ENCODE measurements at places on chromosomes 12 and 14.

DNA sequence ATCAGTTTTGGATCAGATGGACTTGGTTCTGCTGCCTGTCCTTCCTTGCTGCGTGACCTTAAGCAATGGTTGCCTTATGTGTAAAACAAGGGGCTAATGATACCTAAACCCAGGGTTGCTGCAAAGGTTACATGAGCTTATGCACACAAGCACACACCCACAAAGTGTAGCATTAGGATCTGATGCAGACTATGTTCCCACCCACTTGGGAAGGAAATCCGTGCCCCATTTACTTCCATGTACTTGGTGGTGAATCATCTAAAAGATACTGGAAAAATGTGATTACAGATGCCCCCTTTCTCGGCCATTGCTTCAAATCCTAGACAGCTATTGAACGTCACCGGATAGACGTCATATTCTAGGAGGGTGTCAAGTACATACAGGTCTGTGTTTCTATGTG is 87.1 kb downstream of the PRKCH start:
- DNase-seq = no peak

DNA sequence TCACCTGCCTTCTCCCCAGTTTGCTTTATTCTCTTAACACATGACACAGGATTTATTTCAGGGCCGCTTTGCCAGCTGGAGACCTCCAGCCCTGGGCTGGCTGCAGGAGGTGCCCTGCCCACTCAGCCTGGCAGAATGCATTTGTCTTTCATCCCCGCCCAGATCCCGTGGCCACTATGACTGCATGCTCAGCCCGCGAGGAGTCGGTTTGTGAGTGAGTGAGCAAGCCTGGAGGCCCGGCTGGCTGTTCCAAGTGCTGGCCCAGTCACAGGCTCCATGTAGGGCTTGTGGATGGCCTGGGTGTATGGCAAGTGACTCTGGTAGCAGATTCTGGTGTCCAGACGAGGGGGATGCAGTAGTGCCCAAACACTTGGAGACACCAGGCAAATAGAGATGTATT is 2.1 kb downstream of the TDP1 start:
- DNase-seq = no peak

GRCh38 chr14:20386276-20386855 is 26.9 kb downstream of the TEP1 start:
- DNase-seq = no peak

DNA sequence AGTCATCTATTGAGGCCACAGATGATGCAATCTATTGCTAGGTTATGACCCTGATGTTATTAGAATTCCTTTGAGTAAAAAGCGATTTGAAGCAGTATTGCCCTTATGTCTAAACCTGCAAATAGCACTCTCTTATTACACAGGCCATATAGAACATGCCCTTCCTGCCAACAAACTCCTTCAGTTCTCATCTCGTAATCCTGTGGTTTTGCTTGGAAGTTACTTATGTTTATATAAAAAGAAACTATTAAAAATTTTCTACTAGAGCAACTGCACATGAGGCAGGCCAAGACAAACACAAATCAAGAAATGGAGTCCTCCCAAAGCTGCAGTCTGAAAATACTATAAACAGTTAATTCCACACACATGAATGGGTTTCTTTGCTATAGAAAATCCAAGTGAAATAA is 1200.2 kb downstream of the LRFN5 start:
- no peak for DNase-seq

GRCh38 chr14:51180577-51180976 is 59.5 kb upstream of the TMX1 start:
- no peak for DNase-seq

DNA sequence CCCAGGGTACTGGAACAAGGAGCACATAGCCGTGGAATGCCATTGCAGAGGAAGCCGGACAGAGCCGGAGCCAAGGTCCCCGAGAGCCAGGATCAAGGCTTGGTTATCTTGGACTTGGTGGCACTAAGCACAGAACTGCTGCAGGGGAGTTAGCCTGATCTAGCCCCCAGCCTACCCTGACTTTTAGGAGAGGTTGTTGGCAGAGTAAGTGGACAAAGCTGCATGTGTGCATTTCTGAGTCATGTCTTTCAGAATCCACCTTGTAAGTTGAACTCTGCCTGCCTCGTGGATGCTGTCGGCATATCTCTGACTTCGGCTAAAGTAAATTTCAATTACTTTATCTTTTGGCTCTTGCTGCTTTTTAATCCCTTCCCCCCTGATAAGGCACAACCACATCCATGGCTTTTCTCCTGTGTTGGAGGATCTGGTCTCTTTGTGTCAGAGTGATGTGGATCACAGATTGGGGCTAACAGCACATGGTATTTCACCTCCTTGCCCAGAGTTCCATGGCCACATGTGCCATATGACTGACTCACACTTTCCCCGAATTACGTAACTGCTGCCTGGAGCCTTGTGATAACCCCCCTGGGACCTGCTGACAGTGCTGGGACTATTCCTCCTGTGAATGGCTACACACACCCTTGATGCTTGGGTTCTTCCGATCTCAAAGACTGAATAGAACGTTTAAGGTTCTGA is 240.3 kb downstream of the EMP1 start:
- no peak for DNase-seq

GRCh38 chr14:21997300-21997699 is 323.7 kb upstream of the OR4E1 start:
- DNase-seq = peak; percentile 59

GRCh38 chr14:72828604-72829003 is 65.3 kb downstream of the DPF3 start:
- DNase-seq = no peak

- DNase-seq = peak; percentile 27
Measured at GRCh38 chr14:101875727-101876554, 88.4 kb upstream of the DYNC1H1 start.

DNA sequence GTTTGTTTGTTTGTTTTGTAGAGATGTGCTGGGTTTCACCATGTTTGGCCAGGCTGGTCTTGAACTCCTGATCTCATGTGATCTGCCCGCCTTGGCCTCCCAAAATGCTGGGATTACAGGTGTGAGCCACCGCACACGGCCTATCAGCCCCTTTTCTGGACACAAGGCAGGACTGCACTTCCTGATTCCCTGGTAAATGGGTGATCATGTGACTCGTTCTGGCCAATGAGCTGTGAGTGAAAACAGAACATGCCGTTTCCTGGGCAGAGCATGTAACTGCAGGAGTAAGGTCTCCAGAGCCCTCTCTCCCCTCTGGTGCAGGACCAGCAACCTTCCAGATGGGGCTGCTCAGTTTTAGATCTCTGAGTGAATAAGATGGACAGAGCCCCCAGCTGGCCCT is 92.7 kb downstream of the ITPK1 start:
- DNase-seq = no peak

- no peak for DNase-seq
Measured at GRCh38 chr12:117356048-117356447, 5.4 kb downstream of the NOS1 start.

- DNase-seq = no peak
Measured at GRCh38 chr12:25971654-25972041, 13.2 kb downstream of the RASSF8 start.

- no peak for DNase-seq
Measured at GRCh38 chr12:78115889-78116288, 285.2 kb downstream of the NAV3 start.

- no peak for DNase-seq
Measured at GRCh38 chr14:38727731-38728130, 375.3 kb downstream of the SEC23A start.

DNA sequence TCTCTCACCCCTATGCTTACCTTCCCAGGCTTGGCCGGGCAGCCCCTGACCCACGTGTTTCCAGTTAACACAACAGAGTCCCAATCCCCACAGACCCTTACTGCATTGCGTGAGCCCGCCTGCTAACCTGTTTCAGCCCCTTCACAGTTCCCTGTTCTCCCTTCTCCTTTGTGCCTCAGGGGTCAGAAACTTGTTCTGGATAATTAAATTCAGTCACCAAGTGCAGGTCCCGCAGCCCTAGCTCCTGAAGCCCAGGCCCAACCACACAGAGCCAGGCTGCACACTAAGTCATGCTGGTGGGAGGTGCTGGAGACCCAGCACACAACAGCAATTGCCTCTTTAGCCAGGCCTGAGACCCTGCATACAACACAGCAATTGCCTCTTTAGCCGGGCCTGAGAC is 9.6 kb downstream of the ISM2 start:
- DNase-seq = no peak

GRCh38 chr12:56805355-56805754 is 42.2 kb downstream of the HSD17B6 start:
- DNase-seq = no peak

DNA sequence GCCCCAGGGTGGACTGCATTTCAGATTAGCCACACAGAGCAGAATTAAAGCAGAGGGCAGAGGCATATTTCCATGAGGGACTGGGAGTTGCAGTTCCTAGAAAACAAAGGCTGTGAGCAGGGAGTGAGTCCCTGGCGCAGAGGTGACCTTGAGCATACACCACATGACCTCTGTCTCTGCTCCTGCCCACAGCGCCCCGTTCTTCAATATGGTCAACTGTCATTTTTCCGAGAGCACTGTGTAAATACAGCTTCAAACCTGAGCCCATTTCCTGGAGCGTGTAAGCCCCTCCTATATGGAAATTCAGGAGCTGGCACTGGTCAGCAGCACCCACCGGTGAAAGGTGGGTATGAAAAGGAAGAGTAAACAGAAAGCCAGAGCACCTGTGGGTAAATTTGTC is 192.2 kb upstream of the PELI2 start:
- no peak for DNase-seq

GRCh38 chr12:68587448-68587873 is 23.2 kb upstream of the RAP1B start:
- DNase-seq = no peak

DNA sequence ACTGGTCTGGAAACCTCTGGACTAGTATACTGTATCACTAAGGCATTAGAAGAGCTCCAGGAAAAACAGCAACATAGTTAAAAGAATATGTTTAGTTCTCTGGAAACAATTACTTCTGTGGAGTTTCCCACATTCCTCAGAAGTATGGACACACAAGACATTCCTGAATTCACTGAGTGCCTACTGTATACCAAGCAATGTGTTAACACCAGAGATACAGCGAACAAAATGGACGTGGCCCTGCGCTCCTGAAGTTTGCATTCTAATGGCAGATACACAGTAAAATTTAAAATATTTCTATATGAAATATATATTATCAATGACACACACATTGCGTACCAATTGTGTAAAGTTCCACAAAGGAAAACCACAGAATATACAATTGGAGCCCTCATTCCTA is 1.1 kb downstream of the ANGEL1 start:
- no peak for DNase-seq

DNA sequence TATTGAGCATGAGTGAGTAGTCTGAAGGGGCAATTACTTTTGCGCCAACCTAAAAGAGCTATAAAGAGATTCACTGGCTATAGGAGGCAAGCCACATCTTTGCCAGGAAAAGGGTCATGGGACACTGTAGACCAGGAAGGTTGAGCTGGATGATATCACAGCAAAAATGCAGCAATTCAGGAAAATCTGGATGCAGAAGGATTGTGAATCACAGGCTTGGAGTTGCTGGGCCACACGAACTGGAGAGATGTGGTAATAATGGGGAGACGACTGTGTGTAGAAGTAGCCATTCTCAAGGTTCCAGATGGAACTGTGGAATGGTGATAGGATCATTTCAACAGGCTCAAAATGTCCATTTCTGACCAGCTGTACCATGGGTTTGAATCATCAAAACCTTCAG is 151.4 kb upstream of the DAAM1 start:
- DNase-seq = no peak

DNA sequence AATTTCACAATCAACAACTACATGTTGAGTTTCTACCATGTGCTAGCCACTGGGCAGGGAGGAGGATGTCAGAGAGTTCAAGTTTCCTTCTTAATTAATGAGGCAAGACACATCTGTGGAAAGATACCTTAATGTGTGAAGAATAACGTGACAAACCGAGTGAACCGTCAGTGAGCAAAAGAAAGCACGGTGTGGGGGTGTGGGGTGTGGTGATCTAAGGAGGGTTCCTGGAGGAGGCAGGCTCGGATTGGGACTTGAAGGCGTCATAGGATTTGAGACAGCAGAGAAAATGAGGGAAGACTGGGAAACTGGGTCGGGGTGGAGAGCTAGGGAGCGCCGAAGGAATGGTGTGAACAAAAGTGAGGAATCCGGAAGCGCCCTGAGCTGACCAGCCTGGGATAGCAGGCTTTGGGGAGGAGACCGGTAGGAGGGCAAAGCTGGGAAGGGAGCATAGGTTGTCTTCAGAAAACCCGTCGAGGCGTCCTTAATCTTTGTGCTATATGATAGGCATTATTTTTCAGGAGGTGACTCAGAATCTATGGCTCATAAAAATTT is 22.3 kb downstream of the GALNT8 start:
- no peak for DNase-seq

DNA sequence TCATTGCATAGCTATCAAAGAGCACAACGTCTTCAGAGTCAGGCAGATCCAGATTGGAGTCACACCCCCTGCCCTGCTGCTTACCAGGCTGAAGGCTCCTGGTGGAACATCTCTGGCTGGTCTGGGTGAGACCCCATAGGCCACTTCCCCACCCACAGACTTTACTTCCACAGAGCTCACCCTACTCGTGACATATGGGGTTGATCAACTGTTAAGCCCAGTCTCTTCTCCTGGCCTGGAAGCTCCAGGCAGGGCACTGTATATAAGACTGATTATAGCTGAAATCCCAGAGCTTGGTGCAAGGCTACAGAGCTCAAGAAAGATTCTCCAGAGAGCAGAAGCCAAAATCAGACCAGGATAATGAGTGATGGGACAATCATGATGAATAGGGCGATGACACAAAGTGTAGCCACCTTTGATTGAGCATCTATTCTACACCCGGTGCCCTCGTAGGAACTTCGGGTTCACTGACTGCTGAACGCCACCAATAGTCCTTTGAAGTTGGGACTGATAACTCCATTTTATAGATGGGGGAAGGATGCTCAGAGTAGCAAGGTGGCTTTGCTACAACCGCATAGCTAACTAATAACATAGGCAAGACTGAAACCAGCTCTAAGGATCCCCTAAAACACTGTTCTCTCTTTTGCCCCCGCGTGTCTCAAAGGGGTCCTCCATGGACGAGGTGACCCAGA is 287.8 kb downstream of the BCL11B start:
- DNase-seq = no peak

- no peak for DNase-seq
Measured at GRCh38 chr12:27975222-27976136, 2.9 kb upstream of the PTHLH start.

- no peak for DNase-seq
Measured at GRCh38 chr12:7161811-7162210, 27.7 kb upstream of the PEX5 start.

- no peak for DNase-seq
Measured at GRCh38 chr12:12333407-12334366, 16.4 kb downstream of the MANSC1 start.

DNA sequence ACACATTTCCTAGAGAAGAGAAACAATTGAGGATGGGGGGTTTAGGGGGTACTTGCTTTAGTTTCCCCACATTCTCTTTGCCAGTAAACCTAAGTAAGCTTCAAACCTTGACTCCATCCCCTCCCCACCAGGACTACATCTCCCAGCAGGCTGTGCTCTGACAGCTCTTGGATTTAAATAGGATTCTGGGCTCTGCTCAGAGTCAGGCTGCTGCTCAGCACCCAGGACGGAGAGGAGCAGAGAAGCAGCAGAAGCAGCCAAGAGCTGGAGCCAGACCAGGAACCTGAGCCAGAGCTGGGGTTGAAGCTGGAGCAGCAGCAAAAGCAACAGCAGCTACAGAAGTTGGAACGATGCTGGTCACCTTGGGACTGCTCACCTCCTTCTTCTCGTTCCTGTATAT is 20.6 kb downstream of the RDH12 start:
- no peak for DNase-seq
